ENCODE measurements at places on chromosomes 16 and 17. TPM values are rescaled to one million over a fixed set of nuclear protein-coding genes. Genes with fewer than 3 reads are reported as not detected.

NPW gene
- total RNA-seq = 0.36 TPM

PRAC2 gene
- not detected for total RNA-seq

FMNL1 gene
- 1.7 TPM for total RNA-seq

BMERB1 gene
- total RNA-seq = 13.4 TPM

RHBDL3 gene
- total RNA-seq = 0.33 TPM

GUCY2D gene
- total RNA-seq = 1.4 TPM

KCNJ12 gene
- total RNA-seq = 0.31 TPM

Data from melanocyte of skin (primary cell).